ENCODE measurements at places on chromosomes 7 and 10. TPM values are rescaled to one million over a fixed set of nuclear protein-coding genes. Genes with fewer than 3 reads are reported as not detected.

H2BK1 gene
- not detected for total RNA-seq

NUDT13 gene
- total RNA-seq, result 2.2 TPM

SPDYE11 gene
- total RNA-seq, result not detected

PRKAR2B gene
- total RNA-seq, result 2.8 TPM

GPR26 gene
- not detected for total RNA-seq

AOC1 gene
- total RNA-seq, result 0.32 TPM

PRLHR gene
- not detected for total RNA-seq

OR2A42 gene
- not detected for total RNA-seq

OR2A12 gene
- total RNA-seq, result not detected

MMP21 gene
- not detected for total RNA-seq

GARS1 gene
- 136 TPM for total RNA-seq

DNAJC12 gene
- total RNA-seq, result 54.4 TPM

PON1 gene
- 1.0 TPM for total RNA-seq

PDZD7 gene
- total RNA-seq, result 0.88 TPM

Data from A549 treated with Mapracorat at 1 μM for 4 hours (cell line).